ENCODE measurements at places on chromosomes 7 and 10.

GRCh38 chr7:139619367-139619657 is 95.8 kb downstream of the CLEC2L start:
- no peak for DNase-seq

DNA sequence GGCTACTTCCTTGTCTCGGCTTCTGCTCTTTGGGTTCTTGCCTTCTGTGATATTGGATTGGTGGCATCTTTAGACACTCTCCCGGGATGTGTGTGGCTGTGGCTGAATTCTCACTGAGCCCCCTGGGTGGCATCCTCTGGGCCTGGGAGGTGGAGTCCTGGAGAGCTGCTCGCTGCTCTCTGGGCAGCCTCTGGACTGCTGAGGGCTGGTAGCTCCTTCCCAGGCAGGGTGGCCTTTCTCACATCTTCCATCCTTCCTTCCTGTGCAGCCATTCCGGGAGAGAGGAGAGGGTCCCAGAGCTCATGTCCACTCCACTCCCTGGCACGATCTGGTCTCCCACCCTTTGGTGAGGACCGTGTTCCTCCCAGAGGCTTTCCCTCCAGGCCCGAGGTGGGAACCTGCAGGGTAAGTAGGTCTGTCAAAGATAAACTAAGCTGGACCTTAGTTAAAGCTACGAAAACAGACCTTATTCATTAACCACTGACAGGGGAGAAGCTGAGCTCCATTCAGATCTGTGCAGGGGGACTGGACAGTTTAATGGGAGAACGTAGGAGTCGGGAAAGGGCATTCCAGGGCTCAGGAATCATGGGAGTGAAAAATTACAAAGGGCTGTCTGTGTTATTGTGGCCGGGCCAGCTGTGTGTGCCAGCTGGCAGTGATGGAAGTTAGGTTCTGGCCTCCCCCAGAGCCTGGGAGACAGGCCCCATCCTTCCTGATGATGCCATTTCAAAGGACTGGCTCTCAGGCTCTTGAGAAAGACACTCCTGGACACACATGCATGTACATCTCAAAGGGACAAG is 8.7 kb downstream of the ATP6V0E2 start:
- no peak for DNase-seq

DNA sequence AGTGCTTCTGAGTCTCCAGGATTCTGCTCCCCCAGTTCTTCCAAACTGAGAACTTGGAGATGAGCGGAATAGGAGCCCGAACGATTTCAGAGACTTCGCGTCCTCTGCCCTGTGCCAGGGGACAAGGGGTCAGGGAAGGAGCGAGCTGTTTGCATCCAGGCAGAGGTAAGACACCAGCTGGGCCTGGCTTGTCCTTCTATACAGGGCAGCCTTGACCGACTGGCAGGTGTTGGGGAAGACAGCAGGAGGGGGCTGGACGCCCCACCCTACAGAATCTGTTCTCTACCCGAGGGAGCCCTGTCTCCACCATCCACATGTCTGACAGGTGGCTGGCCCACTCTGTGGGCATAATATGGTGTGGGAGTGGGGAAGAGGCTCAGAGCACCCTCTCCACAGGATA is 7.1 kb downstream of the SPOCK2 start:
- DNase-seq, result no peak

GRCh38 chr10:132847856-132848255 is 61.9 kb upstream of the NKX6-2 start:
- no peak for DNase-seq

DNA sequence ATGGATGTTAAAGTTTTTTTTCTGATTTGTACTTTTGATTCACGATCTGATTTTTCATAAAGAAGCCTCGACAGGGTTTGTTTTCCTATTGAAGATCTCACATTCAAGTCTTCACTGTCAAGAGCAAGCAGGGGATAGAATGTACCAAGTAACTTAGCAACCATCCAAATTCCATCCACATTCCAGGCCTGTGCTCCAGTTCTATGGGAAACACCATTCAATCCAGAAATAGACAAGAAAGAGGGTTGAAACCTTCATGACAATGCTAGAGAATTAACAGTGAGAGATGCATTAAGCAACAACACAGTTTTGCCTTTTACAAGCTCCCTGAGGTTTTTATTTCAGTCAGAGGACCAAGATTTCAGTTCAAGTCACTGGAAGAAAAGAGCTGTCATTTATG is 300.2 kb downstream of the NEBL start:
- no peak for DNase-seq

GRCh38 chr7:26499315-26499897 is 207.7 kb downstream of the SNX10 start:
- no peak for DNase-seq

DNA sequence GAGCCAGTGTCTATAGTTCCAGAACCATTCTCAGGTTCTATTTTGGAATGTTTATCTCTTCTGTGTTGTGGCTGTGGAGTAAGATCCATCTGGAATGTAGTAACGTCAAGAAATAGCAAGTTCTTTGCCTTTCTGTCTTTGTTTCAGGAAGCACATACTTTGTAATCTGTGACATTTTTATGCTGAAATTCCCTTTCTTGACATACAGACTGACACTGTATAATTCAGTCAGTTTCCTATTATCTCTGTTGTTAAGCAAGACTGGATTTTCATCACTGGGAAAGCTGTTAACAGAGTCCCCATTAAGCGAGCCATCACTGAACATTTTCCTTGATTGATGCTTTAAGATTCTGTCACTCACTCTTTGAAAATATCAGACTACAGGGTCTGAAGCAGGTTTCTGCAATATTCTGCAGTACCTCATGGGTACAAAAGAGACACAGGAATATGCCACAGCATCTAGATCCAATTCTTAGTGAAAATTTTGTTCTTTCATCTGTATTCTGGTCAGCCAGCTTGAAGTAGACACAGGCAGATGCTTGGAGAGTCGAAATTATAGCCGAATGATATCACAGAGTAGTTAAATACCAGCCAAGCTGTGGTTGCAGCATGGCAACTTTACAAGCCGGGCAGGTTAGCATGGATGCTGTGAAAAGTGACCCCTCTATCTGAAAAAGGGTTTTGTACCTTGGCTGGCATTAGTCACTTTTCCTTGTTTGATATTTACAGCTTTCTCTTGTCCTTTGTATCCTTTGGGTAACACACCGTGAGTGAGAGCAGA is 62.6 kb downstream of the CACNB2 start:
- DNase-seq, result no peak

DNA sequence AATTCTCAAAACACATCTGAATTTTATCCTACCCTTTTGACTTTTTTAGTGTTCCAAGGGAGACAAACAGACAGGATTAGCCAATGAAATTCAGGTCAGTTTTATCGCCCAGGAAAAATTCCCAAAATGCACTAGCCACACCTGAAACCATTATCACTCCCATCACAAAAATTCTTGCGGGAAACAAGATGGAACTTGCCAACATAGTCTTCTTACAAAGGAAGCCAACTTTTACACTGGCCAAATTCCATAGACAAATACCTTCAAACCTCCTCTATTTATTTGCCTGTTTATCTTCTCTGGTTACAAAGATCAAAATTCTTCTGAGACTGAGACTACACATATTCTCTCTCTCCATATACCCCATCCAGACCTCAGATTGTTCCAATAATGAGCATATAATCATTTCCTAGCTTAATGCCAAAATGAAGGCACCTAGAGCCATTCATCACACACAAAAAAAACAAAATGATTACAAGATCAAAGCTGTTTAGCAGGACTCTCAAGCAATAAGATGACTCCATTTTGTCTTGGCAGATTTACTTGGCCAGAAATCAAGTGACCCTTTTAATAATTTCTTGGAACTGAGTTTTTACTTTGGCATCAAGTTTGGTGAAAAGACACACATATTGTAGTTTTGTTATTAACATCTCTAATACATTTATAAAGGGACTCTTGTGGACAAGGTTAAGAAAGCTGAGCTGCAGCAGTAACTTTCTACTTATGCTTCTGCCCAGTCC is 30.2 kb downstream of the MET start:
- DNase-seq, result no peak

GRCh38 chr10:126895214-126895781 is 9.9 kb upstream of the DOCK1 start:
- DNase-seq, result no peak

- DNase-seq, result no peak
Observed at GRCh38 chr10:13909516-13910258, 322.9 kb downstream of the PRPF18 start.

GRCh38 chr7:45242698-45243097 is 85.1 kb downstream of the RAMP3 start:
- no peak for DNase-seq

GRCh38 chr10:104505521-104506042 is 135.5 kb upstream of the SORCS3 start:
- no peak for DNase-seq

GRCh38 chr10:132711613-132712121 is 74.3 kb downstream of the NKX6-2 start:
- peak; percentile 2 for DNase-seq

- DNase-seq, result no peak
Observed at GRCh38 chr10:63972949-63973827, 452.0 kb downstream of the REEP3 start.

GRCh38 chr7:74575083-74575784 is 82.3 kb upstream of the GTF2I start:
- no peak for DNase-seq

- no peak for DNase-seq
Observed at GRCh38 chr7:14888962-14889361, 13.6 kb downstream of the DGKB start.

GRCh38 chr10:73940634-73941221 is 29.8 kb downstream of the PLAU start:
- DNase-seq, result peak; percentile 81

- no peak for DNase-seq
Observed at GRCh38 chr10:79262959-79263746, 84.1 kb upstream of the PPIF start.

DNA sequence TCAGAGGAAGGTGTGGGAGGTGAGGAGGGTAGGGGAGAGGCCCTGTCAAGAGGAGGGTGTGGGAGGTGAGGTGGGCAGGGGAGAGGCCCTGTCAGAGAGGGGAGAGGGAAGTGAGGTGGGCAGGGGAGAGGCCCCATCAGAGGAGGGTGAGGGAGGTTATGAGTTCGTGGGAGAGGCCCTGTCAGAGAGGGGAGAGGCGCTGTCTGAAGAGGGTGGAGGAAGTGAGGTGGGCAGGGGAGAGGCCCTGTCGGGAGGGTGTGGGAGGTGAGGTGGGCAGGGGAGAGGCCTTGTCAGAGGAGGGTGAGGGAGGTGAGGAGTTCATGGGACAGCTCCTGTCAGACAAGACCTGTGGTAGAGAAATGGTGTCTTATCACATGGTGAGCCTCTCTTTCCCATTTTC is 74.4 kb downstream of the INPP5A start:
- DNase-seq, result no peak

DNA sequence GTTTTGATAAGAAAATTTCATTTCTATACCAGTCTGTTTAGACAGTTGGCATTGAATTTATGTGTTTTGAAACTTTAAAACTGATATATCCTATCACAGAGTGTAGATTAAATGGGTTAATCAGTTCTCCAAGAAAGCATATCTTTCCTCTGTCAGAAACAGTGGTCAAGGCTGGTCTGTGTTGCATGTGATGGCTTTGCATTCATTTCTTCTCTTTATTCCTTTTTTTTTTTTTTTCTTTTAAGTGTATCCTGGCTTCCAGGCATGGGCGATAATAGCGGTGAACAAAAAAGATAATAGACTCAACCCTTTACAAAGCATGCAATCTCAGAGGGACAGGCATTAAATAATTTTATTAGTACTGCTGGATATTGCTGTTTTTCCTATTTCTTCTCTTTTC is 136.6 kb downstream of the LRRC4 start:
- no peak for DNase-seq

- DNase-seq, result peak; percentile 46
Observed at GRCh38 chr7:23106057-23106822, 655 bp downstream of the KLHL7 start.

DNA sequence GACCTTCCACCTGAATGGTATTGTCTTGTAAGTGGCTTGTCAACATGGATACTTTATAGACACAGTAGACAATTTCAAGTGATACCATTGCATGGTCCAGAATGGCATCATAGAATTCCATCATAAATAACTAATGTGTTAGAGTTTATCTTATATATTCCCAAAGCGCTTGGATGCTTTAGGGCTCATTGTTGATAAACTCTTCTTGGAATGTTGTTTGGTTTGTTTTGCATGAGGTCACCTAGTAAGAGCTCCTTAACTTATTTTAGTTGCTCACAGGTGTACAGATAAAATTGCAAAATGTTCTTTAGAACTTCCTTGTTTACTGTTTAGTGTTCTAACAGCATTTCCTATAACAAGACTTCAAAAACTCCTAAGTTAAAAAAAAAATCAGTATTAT is 36.8 kb downstream of the SRI start:
- no peak for DNase-seq

GRCh38 chr7:113652501-113652900 is 266.3 kb downstream of the PPP1R3A start:
- DNase-seq, result no peak

DNA sequence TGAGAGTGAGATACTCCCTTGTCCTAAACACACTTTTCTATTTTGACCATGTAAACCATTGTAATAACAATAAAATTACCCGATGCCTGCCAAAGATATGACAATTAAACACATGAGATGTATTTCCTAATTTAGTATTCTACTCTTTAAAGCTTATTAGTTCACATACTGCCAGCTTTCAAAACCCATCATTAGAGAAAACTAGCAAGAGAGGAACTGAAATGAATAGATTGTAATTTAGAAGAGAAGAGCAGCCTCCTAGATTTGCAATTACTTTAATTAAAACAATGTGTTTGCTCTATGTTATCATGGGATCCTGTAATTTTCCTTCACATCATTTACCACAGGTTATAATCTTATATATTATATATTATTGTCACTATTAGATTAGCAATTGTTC is 428.2 kb downstream of the THSD7A start:
- no peak for DNase-seq

- DNase-seq, result no peak
Observed at GRCh38 chr10:24481241-24481640, 242.4 kb downstream of the ARHGAP21 start.

GRCh38 chr10:8393531-8393930 is 339.0 kb downstream of the GATA3 start:
- DNase-seq, result no peak

DNA sequence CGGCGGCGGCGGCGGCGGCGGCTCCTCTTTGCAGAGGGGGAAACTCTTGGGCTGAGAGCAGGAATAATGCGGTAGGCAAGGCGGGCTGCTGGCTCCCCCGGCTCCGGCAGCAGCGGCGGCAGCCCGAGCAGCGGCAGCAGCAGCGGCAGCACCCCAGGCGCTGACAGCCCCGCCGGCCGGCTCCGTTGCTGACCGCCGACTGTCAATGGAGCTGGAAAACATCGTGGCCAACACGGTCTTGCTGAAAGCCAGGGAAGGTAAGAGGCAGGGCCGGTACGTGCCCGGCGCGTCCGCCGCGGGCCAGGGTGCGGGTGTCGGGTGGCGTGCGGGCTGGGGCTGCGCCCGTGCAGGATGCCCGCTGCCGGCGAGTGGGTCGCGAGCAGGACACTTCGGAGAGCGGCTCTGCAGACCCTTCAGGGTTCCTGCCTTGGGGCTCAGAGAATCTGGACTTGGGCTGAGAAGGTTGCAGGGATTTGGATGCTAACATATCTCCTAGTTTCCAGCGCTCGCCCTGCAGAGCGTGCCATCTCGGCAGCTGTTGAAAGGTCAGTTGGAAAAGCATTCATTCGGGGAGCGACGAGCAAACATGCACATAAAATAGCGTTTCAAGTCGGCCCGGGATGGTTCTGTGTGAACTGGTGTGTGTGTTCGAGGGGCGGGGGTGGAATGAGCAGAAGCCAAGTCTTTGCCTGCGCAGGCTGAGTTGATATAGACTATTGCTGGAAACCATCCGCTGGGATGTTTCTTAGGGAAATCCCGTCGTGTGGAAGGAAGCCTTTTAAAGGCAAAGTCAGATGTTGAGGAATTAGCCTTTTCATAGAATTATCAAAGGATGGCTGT is 562 bp downstream of the GRK5 start:
- peak; percentile 50 for DNase-seq

All from BE2C (cell line).